ENCODE measurements at places on chromosomes 11 and 22.
A peak's percentile ranks its signal among the peaks of the same experiment; 100 is the strongest.

GRCh38 chr22:31230871-31231621 is 18.9 kb downstream of the LIMK2 start:
- peak; percentile 62 for DNase-seq

GRCh38 chr22:26806445-26807175 is 149.2 kb downstream of the MIAT start:
- no peak for DNase-seq

GRCh38 chr22:45531441-45532234 is 29.0 kb downstream of the FBLN1 start:
- DNase-seq = no peak

GRCh38 chr11:93529707-93530467 is 13.3 kb downstream of the SMCO4 start:
- DNase-seq = no peak

DNA sequence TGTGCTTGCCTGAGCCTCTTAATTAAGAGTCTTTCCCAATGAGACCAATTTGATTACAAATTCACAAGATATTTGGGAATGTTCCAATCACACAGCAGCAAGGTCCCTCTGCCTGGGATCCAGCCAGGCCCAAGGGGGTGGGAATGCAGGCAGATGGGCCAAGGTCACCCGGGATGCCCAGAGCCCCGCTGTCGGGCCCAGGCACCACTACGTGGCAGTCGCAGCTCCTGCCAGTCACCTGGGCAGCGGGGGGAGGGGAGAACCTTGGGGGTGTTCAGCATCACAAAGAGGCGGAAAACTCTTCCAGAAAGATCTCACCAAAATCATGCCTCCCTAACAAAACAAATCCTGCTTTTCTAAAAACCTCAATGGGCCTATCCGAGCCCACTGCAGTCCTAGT is 30.9 kb downstream of the PPM1F start:
- no peak for DNase-seq

DNA sequence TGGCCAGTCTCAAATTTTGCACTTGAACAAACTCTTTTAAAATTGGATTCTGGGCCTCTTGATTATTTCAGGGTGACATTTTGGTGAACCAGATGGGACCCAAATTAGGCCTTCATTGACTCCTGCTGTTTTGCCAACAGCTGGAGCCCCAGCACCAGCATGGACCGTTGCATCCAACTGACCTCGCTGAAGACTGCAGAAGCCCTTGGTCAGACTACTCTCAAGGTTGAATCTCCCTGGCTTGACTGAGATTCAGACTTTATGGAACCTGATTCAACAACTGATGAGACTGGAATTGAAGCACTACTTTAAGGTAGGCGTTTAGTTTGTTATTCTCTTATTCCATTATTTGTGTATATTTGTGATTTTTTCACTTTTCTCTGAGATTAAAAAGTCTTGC is 41.7 kb downstream of the NARS2 start:
- no peak for DNase-seq

DNA sequence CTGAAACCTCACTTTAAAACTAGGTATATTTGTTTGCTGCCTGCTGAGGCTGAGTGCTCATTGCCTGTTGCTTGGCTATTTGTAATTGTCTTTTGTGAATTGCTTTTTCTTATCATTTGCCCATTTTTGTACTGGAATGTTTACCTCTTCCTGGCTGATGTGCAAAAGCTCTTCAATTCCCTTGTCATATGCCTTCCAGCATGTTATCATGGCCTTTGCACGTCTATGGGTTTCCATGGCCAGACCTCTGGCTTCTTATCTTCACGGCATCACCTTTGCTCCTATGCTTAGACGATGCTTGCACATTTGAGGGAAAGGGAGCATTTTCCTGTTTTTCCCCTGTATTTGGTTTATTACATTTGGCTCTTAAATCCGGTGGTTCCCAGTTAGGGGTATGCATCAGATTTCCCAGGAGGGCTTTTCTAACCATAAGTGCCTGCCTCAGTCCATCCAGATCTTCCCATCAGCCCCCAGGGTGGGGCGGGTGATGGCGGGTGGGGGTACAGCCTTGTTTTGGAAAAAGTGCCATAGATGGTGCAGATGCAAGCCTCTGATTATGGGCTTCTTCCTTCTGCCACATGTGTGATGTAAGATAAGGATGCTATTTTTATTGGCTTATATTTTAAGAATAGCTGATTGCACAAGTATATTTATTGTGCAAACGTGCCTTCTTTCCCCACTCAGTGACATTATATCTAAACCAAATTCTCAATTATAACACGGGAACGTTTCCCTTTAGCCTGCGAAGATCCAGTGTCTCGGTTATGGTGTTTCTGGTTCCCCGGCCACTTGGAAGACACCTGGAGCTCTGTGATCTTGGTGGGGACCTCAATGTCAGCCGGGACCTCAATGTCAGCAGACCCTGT is 70.6 kb upstream of the SEPTIN5 start:
- no peak for DNase-seq

DNA sequence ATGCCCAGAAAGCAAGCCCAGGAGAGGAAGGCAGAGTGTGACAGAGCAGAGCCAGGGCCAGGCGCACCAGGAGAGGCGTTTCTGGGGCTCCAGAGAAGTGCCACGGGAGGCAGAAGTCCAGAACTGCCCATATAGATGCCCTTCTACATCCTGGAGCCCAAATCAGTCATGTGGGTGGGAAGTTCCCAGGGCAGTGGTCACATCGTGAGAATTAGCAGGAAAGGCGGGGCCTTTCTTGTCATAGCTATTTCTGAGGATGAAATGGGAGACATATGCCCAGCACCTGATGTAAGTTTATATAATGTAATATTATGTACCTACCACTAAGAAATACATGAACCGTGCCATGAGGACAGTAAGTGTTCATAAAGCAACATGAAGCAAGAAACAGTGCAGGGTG is 13.1 kb downstream of the ZDHHC24 start:
- DNase-seq = no peak

- DNase-seq = peak; percentile 3
These were observed 212.0 kb upstream of the CHORDC1 start for GRCh38 chr11:90434858-90435257.

DNA sequence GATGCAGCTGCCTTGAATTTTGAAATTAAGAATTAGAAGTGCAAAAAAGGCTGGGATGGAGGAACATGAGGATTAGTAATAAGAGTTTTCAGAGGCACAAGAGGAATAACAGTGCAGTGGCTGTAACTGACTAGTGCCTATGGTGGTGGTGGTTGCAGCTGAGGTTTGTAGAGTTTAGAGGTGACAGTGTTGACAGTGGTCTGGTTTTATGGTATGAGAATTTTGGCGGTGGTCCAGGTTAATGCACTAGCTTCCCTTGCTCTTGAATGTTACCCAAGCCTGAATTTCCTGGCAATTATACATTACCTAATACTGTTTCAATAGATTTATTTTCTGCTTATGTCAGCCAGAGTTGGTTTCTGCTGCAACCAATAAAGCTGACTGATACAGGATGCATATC is 112.8 kb upstream of the C11orf87 start:
- no peak for DNase-seq

DNA sequence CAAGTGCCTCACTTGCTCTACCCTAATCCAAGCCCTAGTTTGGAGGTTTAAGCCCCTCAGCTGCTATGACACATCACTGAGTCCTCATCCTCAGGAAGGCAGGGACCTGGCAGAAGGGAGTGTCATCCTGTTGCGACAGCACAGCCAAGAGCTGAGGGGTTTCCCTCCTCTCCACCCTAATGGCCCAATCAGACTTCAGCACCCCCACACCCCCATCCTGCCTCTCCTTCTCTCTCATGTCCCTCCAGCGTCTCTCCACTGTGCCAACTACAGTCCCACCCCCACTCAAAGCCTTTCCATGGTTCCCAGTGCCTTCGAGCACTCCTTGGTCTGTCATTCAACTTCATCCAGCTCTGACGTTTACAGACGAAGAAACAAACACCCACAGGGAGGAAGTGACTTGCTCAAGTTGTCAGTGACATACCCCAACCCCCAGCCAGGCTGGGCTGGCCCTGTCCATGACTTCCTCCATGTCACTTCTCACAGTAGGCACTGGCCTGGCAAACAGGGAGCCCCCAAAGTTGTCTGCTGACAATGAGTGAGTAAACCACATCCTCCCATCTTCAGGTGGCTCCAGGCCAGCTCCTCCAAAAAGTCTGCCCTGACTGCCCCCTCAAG is 15.6 kb downstream of the ARAP1 start:
- DNase-seq = no peak

- DNase-seq = no peak
These were observed 249.4 kb downstream of the TBC1D22A start for GRCh38 chr22:47011859-47012258.

GRCh38 chr22:49446759-49447710 is 380.6 kb downstream of the BRD1 start:
- DNase-seq = no peak

GRCh38 chr22:45150139-45150538 is 13.6 kb upstream of the NUP50 start:
- no peak for DNase-seq

DNA sequence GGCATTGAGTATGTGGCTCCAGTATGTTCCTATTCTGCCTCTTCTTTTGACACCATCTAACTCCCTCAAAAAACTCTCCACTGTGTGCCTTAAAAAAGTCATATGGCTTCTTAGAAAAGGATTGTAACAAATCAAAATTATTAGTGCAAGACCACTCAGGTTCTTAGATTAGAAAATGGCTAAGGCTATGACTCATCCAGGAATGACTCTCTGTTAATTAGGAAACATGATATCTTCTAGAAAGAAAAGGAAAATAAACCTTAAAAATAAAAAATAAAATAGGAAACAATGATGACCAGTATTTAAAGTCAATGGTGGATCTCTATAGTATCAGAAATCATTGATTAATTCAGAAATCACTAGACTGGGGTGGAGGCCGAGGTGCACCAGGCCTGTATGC is 21.7 kb downstream of the SLC25A17 start:
- DNase-seq = no peak

DNA sequence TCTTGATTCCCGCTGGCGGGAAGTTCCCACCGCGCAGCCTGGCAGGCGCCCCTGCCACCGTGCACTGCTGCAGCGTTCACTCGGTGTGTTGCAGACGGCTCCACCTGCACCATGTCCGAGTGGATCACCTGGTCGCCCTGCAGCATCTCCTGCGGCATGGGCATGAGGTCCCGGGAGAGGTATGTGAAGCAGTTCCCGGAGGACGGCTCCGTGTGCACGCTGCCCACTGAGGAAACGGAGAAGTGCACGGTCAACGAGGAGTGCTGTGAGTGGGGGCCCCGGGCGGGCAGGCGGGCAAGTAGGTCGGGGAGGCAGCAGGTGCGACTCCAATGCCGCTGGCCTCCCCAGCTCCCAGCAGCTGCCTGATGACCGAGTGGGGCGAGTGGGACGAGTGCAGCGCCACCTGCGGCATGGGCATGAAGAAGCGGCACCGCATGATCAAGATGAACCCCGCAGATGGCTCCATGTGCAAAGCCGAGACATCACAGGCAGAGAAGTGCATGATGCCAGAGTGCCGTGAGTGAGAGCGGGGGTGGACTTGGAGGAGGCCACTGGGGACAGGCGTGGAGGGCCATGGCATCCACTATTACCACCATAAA is 99.7 kb downstream of the RRAS2 start:
- no peak for DNase-seq

DNA sequence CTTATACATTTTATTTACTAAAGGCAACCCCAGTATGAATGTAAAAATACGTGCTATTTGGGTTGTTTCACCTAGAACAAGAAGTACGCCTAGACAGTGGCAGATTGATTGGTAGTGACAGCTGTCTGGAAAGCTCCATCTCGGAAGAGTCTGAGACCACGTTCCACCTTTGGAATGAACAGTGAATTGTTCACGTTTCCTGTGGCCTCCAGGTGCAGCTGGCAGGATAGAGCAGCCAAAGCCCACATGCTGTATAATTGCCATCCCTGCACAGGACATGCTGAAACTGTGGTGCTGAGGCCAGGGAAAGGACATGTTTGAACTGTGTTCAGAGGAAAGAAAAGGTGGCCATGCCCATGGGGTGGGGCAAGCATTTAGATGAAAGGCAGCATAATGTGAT is 218.7 kb upstream of the MTNR1B start:
- DNase-seq = no peak

DNA sequence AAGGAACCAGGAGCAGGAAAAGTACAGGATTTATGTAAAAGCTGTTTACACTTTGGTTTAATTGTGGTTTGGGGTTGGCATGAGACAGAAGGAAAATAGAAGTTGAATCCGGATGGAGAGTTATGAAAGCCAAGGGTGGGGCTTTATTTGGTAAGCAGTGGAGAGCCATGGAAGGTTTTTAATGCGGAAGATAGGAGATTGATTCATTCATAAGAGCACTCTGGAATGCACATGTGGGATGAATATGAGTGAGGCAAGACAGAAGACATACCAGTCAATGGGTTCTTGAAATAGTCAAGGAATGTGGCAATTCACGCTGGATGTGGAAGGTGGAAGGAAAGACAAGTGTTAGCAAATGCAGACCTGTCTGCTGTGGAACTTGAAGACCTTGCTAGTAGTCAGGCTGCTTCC is 9.3 kb upstream of the GLB1L3 start:
- DNase-seq = no peak

GRCh38 chr22:19285831-19286230 is 5.7 kb downstream of the CLTCL1 start:
- DNase-seq = no peak

GRCh38 chr11:109892321-109892794 is 200.8 kb upstream of the ZC3H12C start:
- DNase-seq = no peak

GRCh38 chr22:22087854-22088657 is 105.5 kb upstream of the TOP3B start:
- peak; percentile 61 for DNase-seq

- DNase-seq = no peak
These were observed at the start of gene NPAS4 for GRCh38 chr11:66420671-66421476. TSS of gene NPAS4 (plus strand) at chr11:66421035. CDS start at chr11:66421180, 145 bp downstream.

DNA sequence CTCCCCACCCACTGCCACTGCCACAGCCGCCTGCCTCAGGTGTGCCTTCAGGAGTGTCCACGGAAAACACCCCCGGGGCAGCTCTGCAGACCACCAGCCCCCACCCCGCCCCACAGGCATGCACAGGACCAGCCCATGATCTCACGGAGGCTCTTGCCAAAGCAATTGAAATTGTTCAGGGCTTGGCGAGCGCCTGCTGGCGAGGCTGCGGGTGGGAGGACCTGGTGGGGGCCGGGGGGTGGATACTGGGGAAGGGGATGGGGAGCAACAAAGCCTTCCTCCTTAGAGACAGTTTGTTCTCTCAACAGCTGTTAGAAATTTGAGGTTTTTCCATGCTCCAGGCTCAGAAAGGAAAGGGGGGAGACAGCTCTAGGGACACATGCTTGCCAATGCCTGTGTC is 274.7 kb downstream of the MN1 start:
- no peak for DNase-seq

- no peak for DNase-seq
These were observed 68.2 kb downstream of the DNAJC24 start for GRCh38 chr11:31437742-31438435.

DNA sequence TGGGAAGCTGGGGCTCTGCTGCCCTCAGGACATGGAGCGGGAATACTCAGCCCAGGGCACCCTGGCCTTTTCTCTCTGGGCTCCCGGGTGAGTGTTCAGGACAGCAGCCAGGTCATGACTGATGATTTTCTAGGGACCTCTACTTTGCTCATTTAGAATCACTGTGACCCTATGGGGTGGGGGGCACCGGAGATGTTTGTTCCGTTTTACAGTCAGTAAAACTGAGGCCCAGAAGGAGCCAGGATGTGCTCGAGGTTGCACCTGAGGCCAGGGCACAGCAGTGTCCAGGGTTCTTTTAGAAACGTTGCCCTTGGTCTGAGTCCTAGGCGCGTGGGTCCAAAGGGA is 48.1 kb downstream of the SMIM38 start:
- no peak for DNase-seq

GRCh38 chr22:39988386-39989114 is 6.2 kb upstream of the FAM83F start:
- DNase-seq = no peak

- no peak for DNase-seq
These were observed 51.7 kb downstream of the TECTA start for GRCh38 chr11:121152764-121153163.
